ENCODE measurements at places on chromosomes 6 and 20. TPM values are rescaled to one million over a fixed set of nuclear protein-coding genes. Genes with fewer than 3 reads are reported as not detected.

DNA sequence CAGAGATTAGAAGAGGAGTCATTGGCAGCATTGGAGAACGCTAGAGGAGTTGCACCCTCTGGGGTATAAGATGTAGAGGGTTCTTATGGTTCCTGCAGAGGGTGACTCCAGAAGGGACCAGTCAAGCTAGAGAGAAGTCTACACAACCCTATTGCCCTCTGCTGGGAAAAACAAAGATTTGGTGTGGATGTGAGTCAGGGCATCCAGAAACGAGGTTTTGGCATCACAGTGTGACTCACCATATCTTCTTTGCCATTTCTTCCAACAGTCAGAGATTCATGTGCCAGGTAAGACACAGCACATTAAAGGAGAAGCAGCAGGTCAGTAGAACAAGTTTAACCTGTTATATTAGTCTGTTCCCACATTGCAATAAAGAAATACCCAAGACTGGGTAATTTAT lies 598.8 kb downstream of the MAFB start:
- DNase-seq: no peak

DNA sequence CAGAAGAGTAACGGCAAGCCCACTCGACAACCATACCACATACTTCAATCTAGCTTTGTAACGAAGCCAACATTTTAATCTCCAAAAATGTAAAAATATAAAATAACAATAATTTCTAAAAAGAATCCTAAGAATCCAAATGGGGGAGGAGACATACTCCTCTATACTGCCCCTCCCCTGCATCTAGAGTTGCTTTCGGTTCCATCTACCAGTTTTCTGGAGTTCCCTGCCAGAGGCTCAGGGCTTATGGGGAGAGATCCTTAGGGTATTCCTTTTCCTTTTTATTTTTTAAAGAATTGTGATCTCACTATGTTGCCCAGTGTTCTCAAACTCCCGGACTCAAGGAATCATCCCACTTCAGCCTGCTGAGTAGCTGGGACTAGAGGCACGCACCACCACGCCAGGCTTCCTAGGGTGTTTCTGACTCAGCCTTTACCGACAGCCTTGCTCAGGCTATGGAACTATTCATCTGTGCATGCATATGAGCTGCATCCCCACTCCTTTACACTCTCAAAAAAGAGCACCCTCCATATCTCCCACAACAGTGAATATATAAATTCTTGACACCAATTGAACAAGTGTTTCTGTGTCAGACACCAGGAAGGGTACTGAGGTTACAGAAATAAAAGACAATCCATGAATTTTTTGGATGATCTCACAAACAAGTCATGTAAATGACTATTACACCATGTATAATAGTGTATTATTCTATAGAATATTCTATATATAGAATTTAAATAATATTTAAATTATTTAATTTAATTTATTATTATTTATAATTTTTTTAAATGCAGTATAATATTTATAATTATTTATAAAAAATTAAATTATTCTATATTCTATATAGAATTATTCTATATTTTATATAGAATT lies 40.7 kb upstream of the UBR2 start:
- DNase-seq: no peak

DNA sequence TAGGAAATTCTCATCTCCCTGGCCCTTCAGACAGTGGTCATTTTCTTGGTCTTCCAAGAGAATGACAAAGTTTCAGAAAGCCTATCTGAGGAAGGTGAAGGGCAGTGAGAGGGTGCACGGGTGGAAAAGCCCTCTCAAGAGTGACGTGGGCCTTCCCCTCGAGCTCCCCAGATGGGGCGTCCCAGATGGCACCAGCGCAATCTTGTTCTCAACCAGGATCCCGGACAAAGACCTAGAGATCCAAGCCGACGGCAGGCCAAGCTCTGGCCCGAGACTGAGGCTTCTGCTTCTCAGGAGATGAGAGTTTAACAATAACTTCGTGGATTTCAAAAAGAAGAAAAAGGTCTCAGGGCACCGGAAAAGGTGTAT lies 797 bp upstream of the ZNF133 start:
- DNase-seq: no peak

DNA sequence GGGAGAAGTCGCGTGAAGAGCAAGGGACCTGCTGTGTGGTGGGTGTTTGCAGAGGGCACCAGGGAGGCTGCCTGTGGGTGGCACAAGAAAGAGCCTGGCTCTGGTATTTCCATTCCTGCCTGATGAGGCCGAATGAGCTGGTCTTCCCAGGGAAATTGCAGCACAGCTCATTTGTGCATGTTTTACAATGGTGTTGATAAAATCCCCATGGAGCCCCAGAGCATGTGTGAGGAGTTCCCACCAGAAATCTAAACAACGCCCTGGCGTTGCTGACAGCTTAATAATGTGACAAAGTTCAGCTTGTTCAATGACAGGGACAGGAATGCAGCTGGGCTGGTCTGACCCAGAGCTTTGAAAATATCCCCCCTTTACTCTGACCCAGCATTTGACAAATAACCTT lies 135.5 kb downstream of the CLIC5 start:
- DNase-seq: no peak

DNA sequence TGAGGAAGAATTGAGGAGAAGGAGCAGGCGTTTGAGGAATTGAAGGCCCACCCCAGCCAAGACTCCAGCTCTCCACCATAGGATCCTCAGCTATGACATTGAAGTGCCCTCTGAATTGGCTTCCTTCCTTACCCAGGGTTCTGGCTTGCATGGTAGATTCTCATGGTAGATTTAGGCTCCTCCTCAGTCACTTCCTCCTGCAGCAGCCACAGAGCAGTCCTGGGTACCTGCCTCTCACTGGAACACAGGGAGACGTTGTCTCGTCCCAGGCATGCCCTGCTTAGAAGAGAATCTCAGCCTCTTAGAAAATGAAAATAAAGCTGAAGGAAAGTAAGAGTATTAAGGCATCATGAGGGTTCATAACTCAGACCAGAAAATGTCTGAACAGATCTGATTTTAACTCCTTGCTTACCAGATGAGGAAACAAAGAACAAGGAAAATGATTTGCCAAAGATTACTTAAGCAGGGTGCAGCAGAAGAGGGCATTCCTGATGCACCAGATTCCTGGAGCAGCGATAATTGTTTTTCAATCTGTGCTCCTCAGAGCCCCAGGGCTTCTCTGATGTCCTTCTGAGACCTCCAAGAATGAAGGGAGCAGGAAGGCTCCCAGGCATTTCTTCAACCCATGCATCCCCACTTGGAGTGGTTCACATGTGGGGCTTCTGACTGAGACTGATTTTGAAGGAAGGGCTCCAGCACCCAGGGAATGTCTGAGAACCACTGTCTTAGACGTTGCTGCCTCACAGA lies 219.8 kb downstream of the HIVEP2 start:
- DNase-seq: no peak

- no peak for DNase-seq
These were observed 14.3 kb downstream of the RIMS1 start for GRCh38 chr6:71900642-71901041.

- DNase-seq: no peak
These were observed 258.5 kb downstream of the EYA4 start for GRCh38 chr6:133499662-133500061.

- no peak for DNase-seq
These were observed 9.4 kb downstream of the TLDC2 start for GRCh38 chr20:36885356-36885755.

DNA sequence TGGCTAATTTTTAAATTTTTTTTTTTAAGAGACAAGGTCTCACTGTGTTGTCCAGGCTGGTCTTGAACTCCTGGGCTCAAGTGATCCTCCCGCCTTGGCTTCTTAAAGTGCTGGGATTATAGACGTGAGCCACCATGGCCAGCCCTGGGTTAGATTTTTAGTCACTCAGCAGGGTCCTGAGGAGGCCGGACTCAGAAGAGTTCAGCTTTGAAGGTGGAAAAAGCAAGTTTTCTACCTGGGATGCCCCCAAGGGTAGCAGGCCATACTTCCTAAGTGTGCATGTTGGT lies 44.2 kb downstream of the FGD2 start:
- DNase-seq: no peak

OR5V1 gene
- total RNA-seq: not detected

DNA sequence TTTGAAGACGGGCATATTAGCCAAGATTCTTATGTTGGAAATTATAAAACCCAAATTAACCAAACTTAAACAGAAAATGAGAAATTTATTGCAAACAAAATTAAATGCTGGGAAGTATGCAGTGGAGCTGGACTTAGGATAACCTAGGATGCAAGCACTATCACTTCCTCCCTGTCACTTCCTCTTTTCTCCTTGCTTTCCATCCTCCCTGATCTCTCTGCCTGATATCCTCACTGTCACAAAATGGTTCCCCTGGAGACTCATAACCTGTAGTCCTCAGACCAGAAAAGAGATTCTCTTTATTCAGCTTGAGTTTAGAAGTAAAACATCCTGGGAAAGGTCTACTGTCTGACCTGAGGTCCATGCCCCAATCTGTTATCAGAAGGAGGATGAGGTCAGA lies 7.4 kb upstream of the KLHL32 start:
- DNase-seq: no peak

PBOV1 gene
- total RNA-seq: not detected

GRCh38 chr6:107061125-107062020 lies 33.4 kb downstream of the MTRES1 start:
- DNase-seq: no peak

CDH4 gene
- 50.9 TPM for total RNA-seq

DNA sequence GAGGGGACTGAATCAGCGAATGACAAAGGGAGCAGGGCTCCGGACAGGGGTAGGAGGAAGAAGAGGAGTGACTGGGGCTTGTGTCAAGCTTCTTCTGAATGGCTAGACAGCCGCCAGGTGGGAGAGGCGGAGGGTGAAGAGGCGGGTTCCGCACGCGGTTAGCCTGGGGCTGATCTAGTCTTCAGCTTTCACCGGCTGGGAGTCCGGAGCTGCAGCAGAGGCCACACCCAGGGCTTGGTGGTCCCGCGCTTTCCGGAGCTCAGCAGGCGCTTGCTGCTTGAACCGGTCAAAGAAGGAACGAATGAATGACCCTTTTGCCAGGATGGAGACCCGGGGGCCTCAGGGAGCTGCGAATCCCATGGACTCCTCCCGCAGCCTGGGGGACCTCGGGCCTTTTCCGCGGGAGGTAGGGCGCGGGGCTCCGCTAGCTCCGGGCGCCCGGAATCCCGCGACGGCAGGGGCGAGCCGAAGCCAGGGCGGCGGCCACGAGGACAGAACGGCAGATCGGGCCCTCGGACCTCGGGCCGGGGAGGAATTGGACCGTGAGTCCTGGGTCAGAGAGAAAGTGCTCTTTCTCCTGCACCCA lies at the start of gene C6orf141:
TSS of gene C6orf141 (plus strand) at position 177 of the 586 bp plus-strand sequence. CDS start at position 302, 125 bp downstream.
- no peak for DNase-seq

DACT2 gene
- total RNA-seq: 0.84 TPM

DNA sequence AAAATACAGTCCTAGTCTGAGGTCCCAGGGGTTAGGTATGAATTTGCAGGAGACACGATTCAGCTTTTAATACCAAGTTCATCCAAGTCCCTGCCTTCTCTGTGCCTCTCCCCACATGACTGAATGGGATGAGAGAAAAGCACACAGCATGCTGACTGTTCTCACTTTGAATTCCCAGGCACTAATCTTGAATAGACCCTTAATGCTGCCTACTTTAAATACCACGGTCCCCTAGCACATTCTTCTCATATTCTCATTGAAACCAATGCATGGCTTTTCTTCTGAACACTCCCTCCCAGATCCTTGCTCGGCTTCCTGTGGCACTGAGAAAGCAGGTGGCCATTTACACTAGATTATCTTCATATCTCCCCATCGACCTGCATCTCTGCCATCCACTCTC lies 30.1 kb upstream of the SCAF8 start:
- DNase-seq: no peak

C6orf141 gene
- 6.5 TPM for total RNA-seq

ARMC12 gene
- 0.29 TPM for total RNA-seq

- no peak for DNase-seq
These were observed 558 bp downstream of the LINC00237 start for GRCh38 chr20:21105429-21106170.

- no peak for DNase-seq
These were observed 27.3 kb downstream of the NQO2 start for GRCh38 chr6:3026791-3027626.

DNA sequence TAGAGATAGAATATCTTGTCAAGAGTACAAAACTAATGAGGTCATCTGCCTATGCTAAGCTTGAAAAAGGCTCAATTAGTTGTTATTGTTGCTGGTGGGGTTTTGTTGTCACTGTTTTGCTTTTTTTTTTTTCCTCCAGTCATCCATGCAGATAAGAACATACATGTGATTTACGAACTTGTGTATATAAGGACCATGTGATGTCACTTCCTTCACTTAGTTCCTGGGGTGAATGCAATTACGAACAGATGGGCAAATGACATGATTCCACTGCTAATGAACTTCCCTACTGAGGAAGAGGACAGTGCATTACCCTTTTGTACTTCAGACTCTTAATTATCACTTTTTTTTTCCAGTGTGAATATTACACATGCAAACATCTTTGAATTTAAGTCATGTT lies 1175.3 kb upstream of the GJE1 start:
- DNase-seq: no peak
